ENCODE measurements at places on chromosomes 3 and 15.

GRCh38 chr3:22269831-22270230 lies 518.8 kb upstream of the ZNF385D start:
- no peak for DNase-seq

DNA sequence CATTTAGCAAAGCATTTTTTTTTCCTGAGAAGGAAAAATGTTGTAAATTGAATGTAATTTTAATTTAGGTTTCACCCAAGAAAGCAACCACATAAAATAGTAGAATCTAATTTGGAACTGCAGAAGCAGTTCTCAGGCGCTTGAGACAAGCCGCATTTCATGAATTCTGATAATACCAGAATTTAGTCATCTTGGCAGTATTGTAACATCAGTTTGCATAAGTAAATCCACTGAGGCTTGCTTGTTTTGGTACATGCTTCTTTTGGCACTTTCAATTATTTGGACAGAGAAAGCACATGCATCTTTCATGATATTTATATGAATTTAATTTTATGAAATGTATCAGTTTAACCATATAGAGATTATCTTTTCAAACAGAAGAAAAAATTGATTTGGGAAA lies 389.7 kb upstream of the ROBO1 start:
- no peak for DNase-seq

DNA sequence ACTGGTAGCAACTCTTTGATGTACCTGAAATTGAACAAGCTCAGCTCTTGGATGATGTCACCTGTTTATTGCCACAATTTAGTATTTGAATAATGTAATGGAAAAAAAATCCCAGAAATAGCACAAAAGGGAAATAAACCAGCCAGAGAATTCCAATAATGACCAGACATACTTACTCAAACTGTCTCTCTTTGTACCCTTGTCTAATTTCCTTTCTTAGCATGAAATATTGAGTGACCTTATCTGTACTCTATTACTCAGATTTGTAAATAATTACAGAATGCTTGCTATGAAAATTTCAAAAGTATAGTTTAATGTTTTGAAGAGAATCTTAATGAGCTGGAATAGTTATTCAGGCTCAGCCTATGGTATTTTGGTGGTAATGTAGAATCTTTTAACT lies 555.4 kb upstream of the SGO1 start:
- no peak for DNase-seq

GRCh38 chr3:172134352-172134751 lies 95.0 kb downstream of the FNDC3B start:
- no peak for DNase-seq
